ENCODE measurements at places on chromosomes 6 and 20.

DNA sequence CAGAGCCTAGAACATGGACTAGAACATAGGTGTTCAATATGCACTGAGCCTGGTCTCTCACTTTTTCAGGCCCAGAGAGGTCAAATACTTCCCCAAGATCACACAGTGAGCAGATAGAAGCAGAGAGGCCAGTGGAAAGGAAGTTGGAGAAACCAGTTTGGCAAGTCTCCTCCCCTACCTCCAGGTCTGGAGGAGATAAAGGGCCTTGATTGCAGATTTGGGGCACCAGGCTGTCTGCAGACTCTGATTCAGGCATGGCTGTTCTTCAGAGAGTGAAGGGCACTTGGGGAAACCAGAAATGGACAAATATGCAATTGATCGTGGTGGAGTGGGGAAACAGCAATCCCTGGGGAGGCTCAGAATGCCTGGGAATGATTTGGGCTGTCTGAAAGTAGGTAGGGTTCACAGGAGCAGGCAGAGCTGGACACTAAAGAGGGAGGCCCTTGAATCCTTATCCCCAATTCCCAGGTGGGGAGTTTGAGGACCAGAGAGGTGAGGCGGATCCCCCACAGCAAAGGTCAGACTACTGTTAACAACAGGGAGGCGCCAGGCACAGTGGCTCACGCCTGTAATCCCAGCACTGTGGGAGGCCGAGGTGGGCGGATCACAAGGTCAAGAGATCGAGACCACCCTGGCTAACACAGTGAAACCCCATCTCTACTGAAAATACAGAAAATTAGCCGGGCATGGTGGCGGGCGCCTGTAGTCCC is 2.3 kb downstream of the PEDS1 start:
- DNase-seq, result no peak

DNA sequence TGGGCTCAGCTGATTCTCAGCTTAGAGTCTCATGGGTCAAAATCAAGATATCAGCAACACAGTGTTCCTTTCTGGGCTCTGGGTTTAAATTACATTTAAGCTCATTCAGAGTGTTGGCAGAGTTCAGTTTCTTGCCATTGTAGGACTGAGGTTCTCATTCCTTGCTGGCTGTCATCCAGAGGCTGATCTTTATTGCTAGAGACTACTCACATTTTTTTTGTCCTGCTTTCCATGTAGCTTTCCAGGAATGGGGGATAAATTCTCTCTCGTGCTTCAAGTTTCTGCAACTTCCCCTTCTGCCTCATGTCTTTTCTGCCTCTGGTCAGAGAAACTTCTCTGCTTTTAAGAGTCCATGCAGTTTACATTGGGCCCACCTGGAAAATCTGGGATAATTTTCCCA is 86.9 kb downstream of the RFX6 start:
- DNase-seq, result no peak

- DNase-seq, result no peak
Measured at GRCh38 chr6:117441824-117442264, 16.1 kb upstream of the ROS1 start.

DNA sequence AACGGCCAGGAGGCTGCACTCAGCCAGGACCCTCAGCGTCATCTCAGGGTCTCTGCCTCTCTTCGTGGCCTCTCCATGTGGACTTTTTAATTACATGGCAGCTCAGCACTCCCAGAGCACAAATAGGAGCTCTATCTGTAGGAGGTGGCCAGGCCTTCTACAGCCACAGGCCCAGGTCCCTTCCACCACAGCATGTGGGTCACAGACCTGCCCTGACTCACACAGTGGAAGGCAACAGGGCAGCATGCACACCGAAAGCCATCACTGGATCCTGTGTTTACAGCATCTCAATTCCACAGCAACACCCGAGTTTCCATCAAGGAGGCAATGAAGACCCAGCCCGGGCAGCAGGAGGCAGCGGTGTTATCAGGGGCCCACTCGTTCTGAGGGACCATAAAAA is 65.8 kb upstream of the CD93 start:
- DNase-seq, result no peak

- DNase-seq, result no peak
Measured at GRCh38 chr20:22274330-22274729, 310.0 kb downstream of the FOXA2 start.

GRCh38 chr20:19368351-19368750 is 155.9 kb downstream of the SLC24A3 start:
- DNase-seq, result no peak

GRCh38 chr20:57680131-57680716 is 29.6 kb downstream of the PMEPA1 start:
- no peak for DNase-seq

DNA sequence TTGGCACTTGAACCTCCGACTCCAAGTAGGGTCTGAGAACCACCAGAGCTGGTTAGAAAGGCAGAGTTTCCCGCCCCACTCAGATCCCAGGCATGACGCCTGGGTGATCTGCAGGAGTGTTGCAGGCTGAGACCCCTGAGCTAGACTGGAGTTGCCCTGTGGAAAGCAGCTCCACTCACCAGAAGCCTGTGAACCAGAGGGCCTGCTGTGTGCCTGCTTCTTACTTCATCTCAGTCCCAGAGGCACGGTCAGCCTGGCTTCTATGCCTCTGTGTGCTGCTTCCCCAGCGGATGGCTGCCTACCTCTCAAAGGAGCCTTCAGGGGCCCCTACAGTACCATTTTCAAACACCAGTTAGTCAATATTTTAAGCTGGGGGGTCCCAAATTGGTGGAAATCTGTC is 15.6 kb upstream of the CCN6 start:
- DNase-seq, result no peak

- DNase-seq, result no peak
Measured at GRCh38 chr6:42259841-42260395, 42.3 kb upstream of the MRPS10 start.

GRCh38 chr6:19160081-19160730 is 677.0 kb upstream of the ID4 start:
- DNase-seq, result no peak

DNA sequence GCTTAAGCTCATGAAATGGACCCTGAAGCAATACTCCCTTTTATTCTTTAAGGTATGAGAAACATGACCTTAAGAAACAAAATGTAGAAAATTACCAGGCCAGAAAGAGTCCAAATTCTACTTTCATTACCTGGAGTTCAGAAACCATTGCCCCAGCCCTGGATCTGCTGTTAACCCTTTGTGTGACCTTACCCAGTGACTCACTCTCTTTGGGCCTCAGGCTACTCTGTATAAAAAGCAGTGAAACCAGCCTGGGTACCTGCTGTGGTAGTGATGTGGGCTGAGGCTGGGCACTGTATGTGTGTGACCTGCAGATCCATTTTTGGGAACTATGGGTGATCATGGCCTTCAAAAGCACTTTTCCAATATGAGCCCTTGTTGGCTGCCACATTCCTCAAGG is 47.2 kb downstream of the SLC9A8 start:
- no peak for DNase-seq

GRCh38 chr20:23146181-23146580 is 60.1 kb upstream of the CD93 start:
- no peak for DNase-seq

DNA sequence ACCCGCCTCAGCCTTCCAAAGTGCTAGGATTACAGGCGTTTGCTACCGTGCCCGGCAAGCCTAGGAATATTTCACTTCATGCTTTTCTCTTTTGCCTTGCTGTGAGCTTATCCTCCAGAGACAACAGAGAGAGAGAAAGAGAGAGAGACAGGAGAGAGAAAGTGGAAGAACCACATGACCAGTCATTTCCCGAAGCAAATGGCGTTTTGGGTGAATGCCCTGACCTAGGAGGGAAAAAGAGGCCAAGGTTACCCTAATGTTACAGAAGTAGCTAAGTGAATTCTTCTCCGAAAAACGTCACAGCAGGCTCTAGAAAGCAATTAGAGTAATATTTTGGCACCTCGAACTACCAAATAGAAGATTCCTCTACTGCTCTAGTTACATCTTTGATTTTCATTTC is 9.1 kb downstream of the SGK1 start:
- no peak for DNase-seq

GRCh38 chr20:32982617-32983458 is 21.4 kb downstream of the SUN5 start:
- no peak for DNase-seq

GRCh38 chr6:161091151-161091550 is 99.6 kb downstream of the MAP3K4 start:
- no peak for DNase-seq

- DNase-seq, result no peak
Measured at GRCh38 chr6:65399355-65400084, 307.5 kb downstream of the EYS start.

GRCh38 chr6:20211941-20212391 is 303 bp downstream of the MBOAT1 start:
- no peak for DNase-seq

DNA sequence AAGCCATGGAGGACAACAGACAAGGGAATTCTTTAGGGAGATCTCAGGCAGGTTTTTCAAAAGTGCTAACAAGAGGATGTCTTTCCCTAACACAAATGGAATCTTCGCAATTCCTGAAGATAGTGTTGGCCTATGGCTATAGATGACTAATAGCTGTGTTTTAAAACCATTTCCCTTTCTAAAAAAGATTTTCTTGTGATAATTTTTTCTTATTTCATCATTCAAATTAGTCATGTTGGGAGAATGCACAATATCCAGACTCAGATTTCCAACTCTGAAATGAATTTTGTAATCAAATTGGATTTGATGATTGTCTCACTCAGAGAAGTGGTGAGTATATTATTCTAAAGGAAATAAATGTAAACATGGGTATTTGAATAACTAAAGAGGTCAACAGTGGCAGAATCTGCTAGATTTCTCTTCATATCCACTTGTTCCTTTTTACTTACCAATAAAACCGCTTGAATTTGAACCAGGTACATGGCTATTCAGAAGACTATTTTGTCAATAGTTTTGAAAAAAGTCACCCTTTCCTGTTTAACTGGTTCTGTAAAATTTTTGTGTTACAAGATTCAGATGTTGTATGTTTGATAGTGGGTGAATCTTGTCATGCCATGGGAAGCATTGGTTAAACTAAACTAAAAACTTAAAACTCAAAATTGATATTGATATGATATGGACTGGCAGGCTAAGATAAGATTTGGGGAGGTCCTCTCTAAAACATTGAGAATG is 1223.7 kb upstream of the EYS start:
- no peak for DNase-seq

DNA sequence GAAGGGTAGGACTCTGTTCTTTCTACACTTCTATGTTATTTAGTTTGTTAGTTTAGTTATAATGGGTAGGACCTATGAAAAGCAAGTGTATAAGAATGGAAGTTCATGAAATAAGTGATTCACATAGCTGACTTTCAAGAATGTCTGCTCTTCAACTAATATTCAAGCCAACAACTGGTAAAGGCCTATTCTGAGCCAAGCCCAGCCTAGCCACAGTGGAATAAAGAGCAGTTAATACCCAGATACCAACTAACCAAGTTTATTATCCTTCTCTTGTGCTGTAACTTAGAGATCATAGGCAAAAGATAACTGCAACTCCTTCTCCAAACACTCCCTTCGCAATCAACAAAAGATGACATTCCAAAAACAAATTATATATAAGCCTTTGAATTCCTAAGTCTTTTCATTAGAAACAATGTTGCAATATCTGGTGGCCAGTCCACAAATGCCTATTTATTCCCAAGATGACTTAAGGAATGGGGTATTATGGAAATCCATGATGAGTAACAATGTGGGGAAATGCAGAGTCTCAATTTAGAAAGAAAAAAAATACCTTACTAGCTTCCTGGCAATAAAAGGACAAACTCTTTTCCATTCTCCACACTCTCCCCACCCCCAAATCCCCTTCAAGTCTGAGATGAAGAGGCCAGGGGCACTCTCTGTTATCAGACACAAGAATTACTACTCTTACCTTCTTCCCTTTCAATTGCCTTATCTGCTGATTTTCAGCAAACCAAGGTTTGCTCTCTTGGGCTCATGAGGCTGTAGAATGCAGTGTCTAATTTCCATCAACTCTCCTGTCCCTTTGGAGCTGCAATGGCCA is 27.4 kb downstream of the BTBD9 start:
- DNase-seq, result no peak

DNA sequence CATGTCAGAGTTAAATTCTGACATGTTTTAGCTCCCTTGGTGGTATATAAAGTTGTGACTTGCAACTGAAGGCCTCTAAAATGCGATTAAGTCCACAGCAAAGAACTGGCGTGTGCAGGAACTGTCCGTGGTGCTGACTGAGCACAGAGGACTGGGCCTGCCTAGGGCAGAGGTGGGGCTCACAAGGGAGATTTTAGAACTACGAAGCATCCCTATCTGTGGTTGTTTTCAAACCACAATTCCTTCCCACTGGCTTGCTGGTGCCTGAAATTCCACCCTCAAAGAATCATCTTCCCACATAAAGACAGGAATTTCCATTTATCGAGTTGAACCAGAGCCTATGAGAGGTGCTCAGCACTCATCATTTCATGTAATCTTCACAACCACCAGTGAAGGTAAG is 30.1 kb downstream of the RIMS4 start:
- DNase-seq, result peak; percentile 32

DNA sequence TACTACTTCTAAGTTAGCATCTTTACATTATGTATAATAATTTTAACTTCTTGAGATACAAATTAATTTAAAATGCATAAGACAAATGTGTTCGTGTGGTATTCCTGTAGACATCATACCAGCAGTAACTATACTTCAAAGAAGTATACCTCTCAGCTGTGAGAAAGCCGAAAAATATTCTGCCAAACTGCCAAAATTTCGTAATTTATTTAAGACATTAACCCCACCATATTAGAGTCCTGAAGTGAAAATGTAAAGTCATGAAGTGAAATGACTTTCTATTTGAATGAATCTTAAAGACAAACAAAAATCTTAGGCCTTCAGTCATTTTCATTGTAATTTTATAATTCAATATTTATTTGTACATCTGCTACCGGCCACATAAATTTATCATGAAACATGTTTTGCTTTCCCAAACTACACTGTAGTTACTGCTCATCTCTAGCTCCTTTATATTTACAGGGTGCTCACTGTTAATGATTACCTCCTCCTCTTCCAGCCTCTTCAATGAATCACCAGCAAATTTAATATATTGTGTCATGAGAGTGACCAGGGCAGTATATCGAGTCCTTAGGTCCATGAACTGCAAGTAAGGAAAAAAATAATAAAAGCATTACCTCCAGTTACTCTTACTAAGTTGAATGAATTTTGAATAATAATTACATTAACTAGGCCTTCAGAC is 18.5 kb downstream of the DST start:
- DNase-seq, result no peak

- DNase-seq, result no peak
Measured at GRCh38 chr6:42891199-42891722, 11.8 kb downstream of the RPL7L1 start.

GRCh38 chr6:55675941-55676340 is 96.9 kb upstream of the HMGCLL1 start:
- DNase-seq, result no peak

- no peak for DNase-seq
Measured at GRCh38 chr20:22371843-22372242, 212.5 kb downstream of the FOXA2 start.

DNA sequence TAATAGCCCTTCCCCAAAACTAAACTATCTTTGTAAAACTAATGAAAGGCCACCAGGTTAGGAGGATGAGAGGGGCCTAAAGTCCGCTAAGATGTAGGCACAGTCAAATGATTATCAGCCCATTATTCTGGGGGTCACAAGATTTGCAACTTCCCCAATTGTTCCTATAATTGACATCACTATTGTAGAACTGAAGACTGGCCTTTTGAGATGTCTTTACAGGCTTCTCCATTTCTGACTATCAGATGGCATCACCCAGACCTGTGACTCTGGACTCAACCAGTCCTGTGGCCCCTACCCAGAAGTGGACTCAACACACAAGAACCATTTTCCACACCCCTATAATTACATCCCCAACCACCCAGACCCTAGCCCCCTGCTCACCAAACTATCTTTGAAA is 61.5 kb upstream of the MAP7 start:
- no peak for DNase-seq

- DNase-seq, result no peak
Measured at GRCh38 chr6:84033523-84034451, at the start of gene MRAP2. Gene MRAP2, plus strand, starts transcription at chr6:84033772. Its CDS starts 21,547 bp downstream, at chr6:84055319.

Measured in activated T-cell treated with anti-CD3 and anti-CD28 coated beads, Interleukin-2, amount 50 U/mL, for 1 hour (primary cell).